ENCODE measurements at places on chromosomes 5 and 9.

DNA sequence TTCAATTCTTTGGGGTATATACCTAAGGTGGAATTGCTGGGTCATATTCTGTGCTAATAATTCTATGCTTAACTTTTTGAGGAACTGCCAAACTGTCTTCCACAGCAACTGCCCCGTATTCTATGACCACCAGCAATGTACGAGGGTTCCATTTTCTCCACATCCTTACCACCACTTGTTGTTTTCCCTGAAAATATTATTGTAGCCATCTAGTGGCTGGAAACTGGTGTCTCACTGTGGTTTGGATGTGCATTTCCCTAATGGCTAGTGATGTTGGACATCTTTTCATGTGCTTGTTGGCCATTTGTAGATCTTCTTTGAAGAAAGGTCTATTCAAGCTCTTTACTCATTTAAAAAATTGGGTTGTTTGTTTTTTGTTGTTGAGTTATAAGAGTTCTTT lies 30.7 kb downstream of the MSX2 start:
- no peak for DNase-seq

DNA sequence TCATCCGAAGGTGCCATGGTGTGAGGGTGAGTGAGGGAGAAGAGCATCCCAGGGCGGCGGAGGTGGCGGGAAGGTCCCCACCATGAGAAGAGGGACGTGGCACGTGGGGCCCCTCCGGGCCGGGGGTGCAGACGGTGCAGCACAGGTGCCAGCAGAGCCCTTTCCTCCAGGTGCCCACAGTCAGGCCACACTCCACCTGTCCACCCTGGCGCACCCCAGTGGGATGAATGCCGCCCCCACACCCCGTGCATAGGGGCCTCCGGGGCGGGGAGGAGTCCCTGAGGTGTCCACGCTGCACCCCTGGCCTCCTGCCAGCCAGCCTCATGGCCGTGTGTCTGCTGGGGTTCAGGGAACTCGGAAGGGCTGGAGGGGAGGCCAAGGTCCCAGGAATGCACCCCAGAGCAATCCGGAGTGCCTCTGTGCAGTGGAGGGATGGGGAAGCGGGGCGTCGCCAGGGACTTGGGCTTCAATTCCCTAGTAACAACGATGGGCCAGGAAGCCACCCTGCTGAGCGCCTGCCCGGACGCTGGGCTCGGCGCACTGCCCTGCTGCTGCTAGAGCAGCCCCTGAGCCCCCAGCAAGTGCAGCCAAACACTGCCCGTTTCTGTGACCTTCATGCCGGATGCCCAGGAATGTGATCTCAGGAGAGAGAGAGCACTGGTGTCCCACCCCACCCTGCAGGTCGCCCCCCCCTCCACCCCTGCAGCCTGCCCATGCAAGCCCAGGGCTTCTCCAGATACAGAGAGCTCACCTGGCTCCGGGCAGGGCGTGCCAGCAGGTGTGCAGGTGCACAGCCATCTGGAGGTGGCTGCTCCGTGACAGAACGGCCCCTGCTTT lies 8.8 kb upstream of the NACC2 start:
- no peak for DNase-seq

- no peak for DNase-seq
Measured at GRCh38 chr5:75623846-75624245, 12.6 kb downstream of the ANKDD1B start.

DNA sequence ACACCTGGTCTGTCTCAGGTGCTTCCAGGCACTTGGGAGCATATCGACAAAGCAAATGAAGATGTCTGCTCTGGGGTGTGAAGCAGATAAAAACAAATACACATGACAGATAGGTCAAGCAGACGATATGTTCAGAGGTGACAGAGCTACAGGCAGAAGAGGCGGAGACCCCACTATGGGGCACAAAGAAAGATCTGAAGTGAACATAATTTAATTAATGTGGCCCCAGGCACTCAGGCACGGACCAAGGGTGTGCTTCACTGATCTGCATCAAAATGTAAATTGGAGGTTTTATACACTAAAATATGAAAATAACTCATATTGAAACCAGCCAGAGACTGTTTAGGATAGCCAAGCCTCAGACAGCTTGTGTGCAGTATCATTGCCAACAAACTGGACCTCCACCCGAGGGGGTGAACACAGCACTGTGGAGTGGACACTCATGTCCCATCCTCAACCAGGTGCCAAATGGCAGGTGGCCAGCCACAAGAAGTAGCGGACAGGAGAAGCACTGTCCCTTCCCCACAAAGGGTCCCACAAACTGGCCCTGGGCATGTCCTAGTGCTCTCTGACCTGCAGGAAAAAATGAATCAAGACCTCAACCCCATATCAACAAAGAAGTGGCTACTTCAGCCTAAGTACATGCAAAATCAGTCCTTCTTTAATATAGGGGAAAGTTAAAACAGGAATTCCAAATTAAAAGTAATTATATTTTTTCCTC lies 29.2 kb downstream of the ROR2 start:
- no peak for DNase-seq

GRCh38 chr5:72878854-72879253 lies 62.4 kb downstream of the TNPO1 start:
- no peak for DNase-seq

- no peak for DNase-seq
Measured at GRCh38 chr9:111431684-111432083, 52.5 kb downstream of the ECPAS start.

Measured in stimulated activated CD4-positive, alpha-beta T cell treated with anti-CD3 and anti-CD28 coated beads, Interleukin-2, amount 100 ng/mL, for 4 hours (primary cell).